Esophagus mucosa (tissue), 1 donor: ENCODE measurements at places on chromosomes 2 and 18. TPM values are rescaled to one million over a fixed set of nuclear protein-coding genes. Genes with fewer than 3 reads are reported as not detected.

- ATAC-seq: no peak
Measured at GRCh38 chr2:141522702-141523101, 608.1 kb downstream of the LRP1B start.

DNA sequence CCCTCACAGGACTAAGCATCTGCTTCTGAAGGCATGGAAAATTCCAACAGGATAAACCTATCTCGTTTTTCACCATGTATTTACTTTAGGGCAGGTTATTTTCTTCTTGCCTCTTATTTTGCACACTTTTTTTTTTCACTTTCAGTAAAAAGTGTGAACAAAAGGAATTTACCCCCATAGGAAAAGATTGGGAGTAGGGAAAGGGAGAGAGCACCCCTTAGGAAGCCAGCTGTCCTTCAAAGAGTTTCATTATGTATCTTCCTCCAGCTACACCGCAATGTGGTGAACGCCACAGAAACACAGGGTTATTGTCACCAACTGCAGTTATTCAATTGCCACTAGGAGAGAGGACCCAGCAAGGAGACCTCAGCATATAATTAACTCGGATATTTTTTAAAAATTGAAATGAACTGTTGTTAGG is 286.2 kb upstream of the VRK2 start:
- no peak for ATAC-seq

GRCh38 chr2:100278986-100279385 is 43.3 kb downstream of the LONRF2 start:
- ATAC-seq: no peak

- ATAC-seq: peak; percentile 69
Measured at GRCh38 chr2:25323610-25324189, 18.0 kb downstream of the DNMT3A start.

- no peak for ATAC-seq
Measured at GRCh38 chr2:181789827-181790448, 101.6 kb upstream of the ITPRID2 start.

- no peak for ATAC-seq
Measured at GRCh38 chr2:45578056-45578843, 32.8 kb downstream of the SRBD1 start.

DNA sequence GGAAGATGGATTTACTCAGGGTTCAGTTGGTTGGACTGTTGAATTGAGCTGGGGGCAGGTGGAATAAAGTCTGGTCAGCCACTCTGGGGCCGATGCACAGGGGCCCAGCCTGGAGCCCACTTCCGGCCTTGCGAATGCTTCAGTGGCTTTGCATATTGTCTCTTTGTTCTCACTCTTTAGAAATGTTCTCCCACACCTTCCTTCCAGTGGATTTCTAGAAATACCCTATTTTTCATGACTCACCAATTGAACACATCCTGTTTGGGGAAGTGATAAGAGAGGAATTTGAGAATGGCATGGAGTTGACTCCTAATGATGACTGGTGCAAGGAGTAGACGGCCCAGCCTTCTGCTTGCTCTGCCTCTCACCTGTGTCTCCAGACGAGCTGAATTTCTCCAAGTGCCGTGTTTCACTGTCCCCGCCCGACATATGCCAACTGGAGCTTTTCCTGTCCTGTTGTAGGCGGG is 28.1 kb downstream of the ASAP2 start:
- ATAC-seq: peak; percentile 83

DNA sequence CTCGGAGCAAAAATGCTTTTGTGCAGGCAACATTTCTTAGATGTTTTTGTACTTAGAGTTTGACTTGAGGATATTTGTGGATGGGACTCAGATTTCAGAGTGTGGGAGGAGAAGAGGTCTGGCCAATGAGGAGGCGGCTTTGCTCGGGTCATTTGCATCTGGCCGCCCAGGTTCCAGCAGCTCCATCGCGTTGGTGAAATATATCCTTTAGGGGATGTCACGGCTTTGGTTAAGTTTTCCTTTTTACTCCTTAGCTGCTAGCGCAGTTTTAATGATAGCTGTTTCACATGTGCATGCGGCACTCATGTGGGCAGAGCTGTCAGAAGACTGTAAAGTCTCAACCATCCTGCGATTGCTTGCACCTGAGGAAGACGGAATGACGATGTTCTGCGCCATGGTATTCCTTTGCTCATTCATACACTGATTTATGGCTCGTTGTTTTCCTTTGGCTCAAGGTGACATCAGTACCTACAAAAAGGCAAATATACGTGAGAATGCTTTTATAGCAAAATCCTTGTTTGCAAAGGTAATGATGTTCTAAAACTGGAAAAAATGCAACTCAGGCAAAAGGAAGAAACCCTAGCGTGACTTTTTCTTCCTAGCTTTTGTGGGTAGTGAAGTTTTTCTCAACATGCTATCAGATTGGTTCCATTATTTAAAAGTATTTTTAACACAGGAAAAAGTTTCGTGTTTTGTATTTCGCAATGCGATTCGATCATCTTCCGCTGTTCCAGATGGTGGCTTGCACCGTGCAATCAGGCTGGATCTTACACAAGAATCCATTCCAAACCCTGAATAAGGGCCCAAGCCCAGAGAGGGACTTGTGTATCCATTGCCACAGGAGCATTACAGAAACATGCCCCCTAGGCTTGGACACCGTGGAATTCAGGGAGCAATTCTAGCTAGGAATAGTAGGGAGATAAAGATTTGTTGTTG is 70.5 kb upstream of the ZNF516 start:
- ATAC-seq: peak; percentile 90

- no peak for ATAC-seq
Measured at GRCh38 chr2:45339253-45339652, 271.8 kb downstream of the SRBD1 start.

- no peak for ATAC-seq
Measured at GRCh38 chr2:202251494-202251893, 13.1 kb upstream of the SUMO1 start.

- ATAC-seq: no peak
Measured at GRCh38 chr2:190545093-190545492, 10.6 kb upstream of the NEMP2 start.

The EPAS1 gene
- total RNA-seq: 89.5 TPM

The AFF3 gene
- 0.96 TPM for total RNA-seq

The DCDC2C gene
- not detected for total RNA-seq

The GPR39 gene
- total RNA-seq: 1.4 TPM

The MAPK4 gene
- total RNA-seq: 0.12 TPM
